Activated CD8-positive, alpha-beta memory T cell treated with anti-CD3 and anti-CD28 coated beads for 4 hours (primary cell): ENCODE measurements at places on chromosomes 2 and 18.

DNA sequence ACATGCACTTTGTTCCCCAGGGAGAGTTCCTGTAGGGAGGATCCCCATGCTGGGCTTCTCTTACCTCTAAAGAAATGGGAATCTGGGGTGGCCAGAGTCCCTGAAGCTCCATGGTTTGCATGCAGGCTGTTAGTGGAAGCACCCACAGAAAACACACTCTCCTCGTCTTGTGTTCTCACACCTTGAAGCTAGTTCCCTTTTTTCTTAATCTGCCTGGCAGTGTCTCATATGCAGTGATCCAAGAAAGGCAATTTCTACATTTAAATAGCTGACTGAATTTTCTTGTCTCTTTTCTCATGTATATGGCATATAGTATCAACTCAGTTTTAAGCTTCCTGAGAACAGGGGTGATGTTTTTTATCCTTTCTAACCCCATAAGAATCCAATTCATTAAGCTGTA is 65.0 kb downstream of the LINC00305 start:
- DNase-seq, result no peak

- DNase-seq, result no peak
Measured at GRCh38 chr2:19312949-19313348, 45.5 kb downstream of the OSR1 start.

DNA sequence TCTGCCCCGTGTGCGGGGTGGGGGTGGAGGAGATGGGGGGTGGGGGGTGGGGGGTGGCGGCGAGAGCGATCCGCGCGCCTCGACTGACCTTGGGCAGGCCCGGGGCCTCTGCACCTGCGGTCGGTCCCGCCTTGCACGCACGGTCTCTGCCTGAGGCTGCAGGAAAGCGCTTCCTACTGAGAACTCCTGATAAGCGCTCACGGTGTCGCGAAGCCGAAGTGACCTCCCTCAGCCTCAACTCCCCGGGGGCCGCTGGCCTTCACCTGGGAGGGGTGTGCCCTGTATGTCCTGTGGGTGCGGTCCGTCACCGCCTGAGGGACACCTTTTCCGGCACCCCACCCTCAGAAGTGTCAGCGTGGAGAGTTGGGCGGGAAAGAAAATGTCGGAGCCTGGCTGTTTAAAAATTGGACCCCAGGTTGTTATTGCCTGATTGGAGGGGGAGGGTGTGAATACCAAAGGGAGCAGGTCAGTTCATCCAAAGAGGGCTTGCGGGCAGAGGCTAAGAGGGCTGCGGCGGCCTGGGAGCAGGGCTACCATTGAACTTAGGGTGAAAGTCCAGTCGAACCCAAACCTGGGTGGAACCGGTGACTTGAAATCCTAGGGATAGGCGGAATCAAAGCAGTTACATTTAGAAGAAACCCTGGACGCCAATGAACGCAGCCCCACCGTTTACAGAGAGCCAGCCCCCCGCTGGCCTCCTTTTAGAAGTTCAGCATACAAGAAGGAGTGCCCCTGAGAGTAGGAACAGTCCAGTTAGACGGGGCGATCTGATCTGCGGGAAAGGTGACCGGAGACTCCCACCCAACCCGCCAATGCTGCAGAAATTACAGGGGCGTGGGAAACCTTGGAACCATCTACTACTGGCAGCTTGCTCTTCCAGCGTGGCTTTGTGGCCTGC is 1.2 kb downstream of the MAL start:
- DNase-seq, result no peak

DNA sequence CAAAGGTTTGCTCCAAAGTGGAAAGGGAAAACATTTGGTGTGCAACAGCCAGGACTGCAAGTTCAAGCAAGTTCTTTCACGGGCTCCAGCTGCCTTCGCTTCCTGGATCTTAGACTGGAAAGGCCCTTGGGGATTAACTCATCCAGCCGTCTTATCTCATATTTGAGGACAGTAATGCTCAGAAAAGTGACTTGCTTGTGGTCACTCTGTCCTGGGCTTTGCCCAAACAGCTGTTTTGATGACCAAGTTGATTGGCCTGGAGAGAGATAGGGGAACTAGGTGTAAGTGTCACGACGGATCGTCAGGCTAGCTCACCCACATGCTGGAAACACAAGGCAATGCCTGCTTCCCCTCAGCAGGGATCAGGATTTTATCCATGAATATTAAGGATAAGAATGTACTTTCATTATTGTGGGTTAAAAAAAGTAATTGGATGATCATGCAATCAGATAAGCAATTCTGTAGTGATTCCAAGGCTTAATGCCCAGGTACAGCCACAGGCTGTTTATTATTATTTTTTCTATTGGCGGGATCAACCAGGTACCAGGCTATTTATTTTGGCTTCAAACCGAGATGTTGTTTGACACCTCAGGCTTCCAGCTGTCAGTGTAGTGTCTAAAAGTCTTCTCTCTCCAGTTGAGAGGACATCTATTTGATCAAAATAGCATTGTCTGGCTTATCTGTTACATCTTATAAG is 162.5 kb upstream of the EPAS1 start:
- DNase-seq, result no peak

DNA sequence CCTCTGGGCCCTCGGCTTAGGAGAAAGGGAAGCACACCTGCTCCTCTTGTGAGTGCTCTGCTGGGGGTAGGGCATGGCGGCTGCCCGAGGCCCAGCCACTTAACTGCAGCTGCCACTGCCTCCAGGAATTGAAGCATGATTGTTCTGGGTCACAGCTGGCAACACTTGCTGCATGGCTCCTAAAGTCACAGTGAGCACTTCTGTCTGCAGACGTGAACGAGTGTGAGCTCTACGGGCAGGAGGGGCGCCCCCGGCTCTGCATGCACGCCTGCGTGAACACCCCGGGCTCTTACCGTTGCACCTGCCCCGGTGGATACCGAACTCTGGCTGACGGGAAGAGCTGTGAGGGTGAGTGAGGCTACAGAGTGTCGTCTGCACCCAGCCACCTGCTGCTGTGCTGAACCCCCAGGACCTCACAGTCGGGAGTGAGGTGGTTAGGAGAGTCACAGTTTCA is 44.4 kb downstream of the FBLN7 start:
- DNase-seq, result no peak

DNA sequence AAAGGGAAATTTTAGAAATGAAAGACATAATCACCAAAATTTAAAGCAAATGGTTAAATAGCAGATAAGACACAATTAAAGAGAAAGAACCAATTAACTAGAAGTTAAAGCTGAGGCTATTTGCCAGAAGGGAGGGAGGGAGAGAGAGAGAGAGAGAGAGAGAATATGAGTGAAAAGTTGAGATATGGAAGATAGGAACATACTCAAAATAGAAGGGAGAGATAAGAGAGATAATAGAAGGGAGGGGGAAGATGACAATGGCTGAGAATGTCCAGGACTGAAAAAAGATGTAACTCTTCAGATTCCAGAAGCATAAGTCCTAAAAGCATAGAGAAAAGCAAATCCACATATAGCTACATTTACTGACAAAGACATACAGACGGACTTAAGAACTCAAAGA is 17.1 kb upstream of the AAK1 start:
- DNase-seq, result no peak

DNA sequence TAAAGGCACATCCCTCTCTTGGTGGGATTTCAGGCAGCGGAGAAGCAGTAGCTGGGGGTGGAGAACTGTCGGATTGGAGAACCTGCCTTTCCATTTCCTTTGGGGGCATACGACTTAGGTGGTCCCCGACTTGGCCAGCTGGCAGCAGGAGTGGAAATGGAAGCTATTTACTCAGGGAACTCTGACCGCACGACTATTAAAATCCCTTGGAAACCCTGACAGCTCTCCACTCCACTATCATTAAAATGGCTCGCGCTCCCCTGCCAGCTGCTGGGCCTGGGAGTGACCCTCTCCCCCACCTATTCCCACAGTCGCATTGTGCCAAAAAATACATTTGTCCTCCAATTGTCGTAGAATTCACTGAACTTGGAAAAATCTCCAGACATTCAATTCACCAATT is 77.7 kb upstream of the APCDD1 start:
- DNase-seq, result no peak

DNA sequence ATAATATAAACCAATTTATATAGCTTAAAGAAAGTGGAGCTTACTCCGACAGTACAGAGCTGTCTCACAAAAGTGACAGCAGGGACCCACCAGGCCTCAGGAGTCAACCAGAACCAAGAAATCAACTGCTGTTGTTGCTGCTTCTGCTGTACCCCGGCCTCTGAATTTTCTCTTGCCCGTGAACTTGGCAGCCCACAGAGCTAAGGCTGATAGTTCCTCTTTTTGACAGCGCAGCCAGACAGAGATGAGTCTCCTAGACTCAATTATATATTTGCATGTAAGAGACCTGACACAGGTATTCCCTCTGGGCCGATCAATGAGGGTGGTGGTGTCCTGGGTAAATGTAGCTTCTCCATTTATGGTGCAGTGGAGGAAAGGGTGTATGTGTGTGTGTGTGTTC is 109.4 kb downstream of the KCTD1 start:
- no peak for DNase-seq

- DNase-seq, result no peak
Measured at GRCh38 chr2:54556621-54557121, 100.5 kb downstream of the SPTBN1 start.

DNA sequence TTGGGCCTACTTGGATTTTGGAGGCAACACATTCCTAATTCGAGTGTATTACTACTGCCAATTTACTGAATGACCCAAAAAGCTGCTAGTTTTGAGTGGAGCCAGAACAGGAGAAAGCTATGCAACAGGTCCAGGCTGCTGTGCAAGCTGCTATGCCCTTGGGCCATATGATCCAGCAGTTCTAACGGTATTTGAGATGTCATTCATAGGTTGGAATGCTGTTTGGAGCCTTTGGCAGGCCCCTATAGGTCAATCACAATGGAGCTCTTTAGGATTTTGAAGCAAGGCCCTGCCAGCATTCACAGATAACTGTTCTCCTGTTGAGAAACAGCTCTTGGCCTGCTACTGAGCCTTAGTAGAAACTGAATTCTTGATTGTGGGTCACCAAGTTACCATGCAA is 368.7 kb downstream of the CDH19 start:
- no peak for DNase-seq

- DNase-seq, result no peak
Measured at GRCh38 chr2:10912796-10913455, 1.2 kb downstream of the KCNF1 start.

DNA sequence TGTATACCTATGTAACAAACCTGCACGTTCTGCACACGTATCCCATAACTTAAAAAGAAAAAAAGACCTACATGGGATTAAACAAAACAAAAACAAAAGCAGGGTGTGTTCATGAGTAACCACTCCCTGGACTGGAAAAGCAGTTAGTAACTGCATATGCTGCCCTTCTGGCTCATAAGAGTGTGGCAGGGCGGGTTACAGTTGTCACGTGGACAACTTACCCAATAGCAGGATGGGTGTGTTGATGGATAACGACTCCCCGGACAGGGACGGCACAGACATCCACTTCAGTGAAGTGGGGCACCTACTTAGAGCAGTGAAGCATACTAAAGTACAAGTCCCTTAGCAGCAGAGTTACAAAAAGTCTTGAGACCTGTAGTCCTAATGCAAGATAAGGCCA is 136.7 kb downstream of the CCBE1 start:
- DNase-seq, result no peak

GRCh38 chr2:238320648-238321281 is 447 bp downstream of the TRAF3IP1 start:
- no peak for DNase-seq
